ENCODE measurements at places on chromosomes 7 and 10. TPM values are rescaled to one million over a fixed set of nuclear protein-coding genes. Genes with fewer than 3 reads are reported as not detected.

The ICA1 gene
- 91.4 TPM for total RNA-seq

The NFE2L3 gene
- 2.8 TPM for total RNA-seq

The CRPPA gene
- total RNA-seq = 3.2 TPM

The GSTO1 gene
- total RNA-seq = 121 TPM

The SYNPO2L gene
- 0.13 TPM for total RNA-seq

The FGF8 gene
- total RNA-seq = 1.1 TPM

The REEP3 gene
- 26.1 TPM for total RNA-seq

The ITGA8 gene
- total RNA-seq = 0.51 TPM

DNA sequence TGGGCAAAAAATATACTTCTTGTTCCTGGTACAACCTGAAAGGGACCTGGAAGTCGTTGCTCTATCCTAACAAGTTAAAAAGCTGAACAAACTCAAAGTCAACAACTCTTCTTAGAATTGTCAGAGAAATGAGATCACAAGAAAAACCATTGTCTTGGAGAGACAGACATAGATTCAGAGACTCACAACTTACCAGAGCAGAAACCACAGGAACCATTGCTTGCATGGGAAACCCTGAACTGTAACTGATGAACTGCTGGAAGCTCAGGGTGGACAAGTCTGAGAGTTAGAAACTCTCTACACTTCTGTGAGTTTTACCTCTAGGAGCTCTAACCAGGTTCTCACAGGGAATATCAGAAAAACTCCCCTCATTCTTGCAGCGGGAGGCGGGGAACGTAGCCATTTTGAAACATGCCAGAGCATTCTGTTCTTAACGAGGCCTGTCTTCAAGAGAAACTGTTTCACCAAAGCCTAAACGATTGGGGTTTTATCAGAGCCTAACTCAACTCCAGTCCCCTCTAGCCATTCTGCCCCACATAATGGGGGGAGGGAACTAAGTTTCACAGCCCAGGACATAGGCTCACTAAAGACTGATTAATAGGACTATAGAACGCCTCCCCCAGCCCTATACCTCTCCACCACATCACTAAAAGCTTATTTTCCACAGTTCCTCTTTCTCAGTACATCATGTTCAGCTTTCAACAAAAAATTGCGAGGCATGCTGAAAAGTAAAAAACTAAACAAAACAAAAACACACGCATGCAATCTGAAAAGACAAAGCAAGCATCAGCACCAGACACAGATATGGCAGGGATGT, 12.0 kb upstream of the GSDME start:
- DNase-seq = no peak

- no peak for DNase-seq
These were observed 205.8 kb upstream of the HDAC9 start for GRCh38 chr7:18289788-18290187.

DNA sequence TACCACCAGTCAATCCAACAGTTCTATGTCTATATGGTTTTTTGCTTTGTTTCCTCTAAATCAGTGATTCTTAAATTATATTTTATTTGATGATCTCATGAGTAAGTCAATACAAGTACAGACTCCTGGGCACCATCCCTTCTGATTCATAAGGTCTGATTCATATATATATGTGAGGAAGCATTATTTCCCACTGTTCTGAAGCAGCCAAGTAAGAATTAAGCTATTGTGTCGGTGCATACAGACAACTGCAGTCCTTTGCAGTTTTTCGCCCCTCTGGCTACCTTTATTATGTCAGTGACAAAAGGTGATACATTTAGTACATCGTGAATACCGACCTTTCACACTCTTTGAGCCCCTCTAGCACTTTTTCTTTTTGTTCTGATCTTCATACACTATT, 1079.6 kb upstream of the C7orf33 start:
- DNase-seq = no peak

GRCh38 chr7:80450621-80451308, 61.1 kb downstream of the GNAT3 start:
- DNase-seq = no peak

DNA sequence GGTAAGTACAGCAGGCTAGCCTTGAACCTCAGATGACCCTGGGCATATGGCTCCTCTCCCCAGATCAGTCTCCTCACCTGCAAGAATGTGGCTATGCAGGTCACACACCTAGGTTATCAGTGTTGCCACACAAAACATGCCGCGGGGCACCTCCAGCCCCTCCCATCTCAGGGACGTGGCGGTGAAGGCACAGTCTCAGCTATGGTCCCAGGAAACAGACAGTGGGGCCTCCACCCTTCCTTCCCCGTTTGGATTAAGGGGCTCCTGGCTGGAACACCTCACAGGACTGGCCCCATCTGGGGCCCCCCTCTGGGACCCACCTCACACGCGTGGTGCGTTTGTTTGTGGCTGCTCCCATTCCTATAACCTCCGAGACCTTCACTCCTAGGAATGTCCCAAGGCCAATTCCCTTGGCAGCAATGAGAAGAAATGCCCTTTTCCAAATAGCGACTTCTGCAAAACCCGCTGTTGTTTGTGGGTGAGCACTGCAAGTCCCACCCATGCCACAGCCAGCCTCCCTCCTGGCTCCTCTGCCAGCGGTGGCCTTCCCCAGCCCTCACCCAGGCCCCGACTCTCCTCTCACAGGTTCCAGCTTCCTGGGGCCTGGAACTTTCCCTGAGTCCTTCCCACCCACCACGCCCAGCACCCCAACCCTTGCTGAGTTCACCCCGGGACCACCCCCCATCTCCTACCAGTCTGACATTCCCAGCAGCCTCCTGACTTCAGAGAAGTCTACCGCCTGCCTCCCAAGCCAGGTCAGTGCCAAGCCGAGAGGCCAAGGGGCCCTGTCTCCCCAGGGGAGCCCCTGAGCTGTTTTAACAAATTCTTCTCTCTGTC, 17.1 kb downstream of the ZMIZ2 start:
- no peak for DNase-seq

GRCh38 chr7:21579341-21580072, 36.7 kb downstream of the DNAH11 start:
- DNase-seq = no peak

- no peak for DNase-seq
These were observed 568.1 kb upstream of the FOXK1 start for GRCh38 chr7:4113976-4114375.

GRCh38 chr10:69468751-69469089, 17.5 kb downstream of the TSPAN15 start:
- DNase-seq = no peak

DNA sequence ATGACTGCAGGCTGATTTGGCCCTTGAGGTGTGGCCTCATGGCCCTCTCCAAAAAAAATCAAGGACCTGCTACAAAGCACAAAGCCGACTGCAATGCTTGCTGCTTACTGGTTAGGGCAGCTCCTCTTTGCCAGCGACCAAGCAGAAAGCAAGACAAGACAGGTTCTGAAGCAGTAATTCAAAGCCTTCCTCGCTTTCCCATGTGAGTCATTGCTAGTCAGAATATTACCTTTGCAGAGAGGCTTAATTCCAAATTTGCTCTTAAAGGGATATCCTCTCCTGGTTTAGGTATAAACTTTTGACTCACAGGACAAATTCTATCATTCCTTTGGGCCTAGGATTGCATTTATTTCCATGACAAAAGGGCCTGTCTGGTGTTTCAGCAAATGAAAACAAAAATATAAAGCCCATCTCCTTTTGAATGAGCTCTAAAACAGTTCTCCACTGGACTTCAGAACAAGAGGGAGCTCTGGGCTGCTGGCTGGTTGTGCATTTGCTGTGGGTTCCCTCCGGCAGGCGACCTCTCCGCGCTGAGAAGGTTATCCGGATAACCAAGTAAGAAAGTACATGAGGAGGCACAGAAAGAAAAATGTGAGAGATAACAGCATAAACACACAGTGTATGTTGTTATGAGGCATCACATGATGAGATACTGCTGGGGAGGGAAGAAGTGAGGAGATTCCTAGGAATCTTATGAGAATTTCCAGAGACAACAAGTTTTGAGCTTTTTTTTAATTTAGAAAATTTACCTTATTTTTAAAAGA, 90.8 kb downstream of the EGFR start:
- DNase-seq = no peak

DNA sequence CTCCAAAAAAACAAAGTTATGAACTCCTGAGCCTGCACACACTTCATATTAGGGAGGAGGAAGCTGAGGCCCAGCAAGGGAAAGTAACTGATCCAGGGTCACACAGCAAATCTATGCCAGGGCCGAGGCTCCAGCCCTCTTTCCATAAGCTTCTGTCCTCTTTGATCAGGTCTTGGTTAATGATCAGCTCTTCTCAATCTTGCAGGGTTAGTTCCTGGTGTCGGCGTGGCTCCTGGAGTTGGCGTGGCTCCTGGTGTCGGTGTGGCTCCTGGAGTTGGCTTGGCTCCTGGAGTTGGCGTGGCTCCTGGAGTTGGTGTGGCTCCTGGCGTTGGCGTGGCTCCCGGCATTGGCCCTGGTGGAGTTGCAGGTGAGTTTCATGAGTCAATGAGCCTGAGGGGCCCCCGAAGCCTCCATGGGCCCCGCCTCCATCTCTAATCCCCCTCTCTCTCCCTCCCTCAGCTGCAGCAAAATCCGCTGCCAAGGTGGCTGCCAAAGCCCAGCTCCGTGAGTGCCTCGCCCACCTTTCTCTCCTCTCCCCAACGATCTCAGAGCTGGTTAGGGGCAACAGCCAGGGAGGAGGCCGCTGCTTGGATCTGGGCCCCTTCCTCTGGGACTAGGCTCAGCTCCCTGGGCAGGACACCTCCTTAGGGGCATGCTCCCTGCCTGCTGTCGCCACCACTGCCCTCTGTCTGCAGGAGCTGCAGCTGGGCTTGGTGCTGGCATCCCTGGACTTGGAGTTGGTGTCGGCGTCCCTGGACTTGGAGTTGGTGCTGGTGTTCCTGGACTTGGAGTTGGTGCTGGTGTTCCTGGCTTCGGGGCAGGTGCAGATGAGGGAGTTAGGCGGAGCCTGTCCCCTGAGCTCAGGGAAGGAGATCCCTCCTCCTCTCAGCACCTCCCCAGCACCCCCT, 23.7 kb upstream of the LIMK1 start:
- no peak for DNase-seq

DNA sequence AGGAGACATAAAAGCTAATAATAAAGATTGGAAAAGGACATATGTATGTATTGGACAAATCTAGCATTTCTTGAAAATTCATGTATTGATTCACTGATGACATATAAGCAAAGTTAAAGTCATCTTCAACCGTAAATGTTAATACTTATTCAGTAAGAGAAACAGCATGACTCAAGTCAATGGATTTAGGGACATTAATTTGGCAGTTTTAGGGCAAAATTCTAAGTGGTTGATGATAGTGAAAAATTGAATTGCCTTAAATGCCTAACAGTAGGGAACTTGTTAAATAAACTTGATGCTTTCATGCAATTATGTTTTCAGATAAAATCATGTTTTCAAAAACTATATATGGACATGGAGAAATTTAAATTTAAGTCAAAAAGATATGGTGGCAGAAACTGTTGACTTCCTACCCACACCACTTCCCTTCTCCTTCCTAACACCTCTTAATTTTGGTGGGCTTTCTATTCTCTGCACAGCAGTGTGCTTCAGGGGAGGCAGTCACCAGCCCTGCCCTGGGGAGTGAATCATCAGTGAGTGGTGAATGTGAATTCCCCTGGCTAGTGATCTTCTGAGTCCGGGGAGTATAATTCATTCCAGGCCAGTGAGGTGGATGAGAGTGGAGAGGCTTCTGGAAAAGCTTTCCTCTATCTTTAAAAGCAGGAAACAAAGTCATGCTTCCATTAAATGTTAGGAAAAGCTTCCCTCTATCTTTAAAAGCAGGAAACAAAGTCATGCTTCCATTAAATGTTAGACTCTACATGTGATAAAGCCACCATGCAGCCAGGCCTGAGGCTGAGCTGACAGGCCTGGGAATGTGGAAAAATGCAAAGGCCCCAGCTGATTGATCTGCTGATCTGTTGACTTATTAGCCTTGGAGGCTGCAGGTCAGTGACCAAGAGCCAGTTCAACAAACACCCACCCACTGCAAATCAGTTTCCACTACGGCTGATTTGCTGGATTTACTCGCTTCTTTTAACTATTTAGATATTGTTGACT, 25.2 kb upstream of the ITGB1 start:
- DNase-seq = no peak

DNA sequence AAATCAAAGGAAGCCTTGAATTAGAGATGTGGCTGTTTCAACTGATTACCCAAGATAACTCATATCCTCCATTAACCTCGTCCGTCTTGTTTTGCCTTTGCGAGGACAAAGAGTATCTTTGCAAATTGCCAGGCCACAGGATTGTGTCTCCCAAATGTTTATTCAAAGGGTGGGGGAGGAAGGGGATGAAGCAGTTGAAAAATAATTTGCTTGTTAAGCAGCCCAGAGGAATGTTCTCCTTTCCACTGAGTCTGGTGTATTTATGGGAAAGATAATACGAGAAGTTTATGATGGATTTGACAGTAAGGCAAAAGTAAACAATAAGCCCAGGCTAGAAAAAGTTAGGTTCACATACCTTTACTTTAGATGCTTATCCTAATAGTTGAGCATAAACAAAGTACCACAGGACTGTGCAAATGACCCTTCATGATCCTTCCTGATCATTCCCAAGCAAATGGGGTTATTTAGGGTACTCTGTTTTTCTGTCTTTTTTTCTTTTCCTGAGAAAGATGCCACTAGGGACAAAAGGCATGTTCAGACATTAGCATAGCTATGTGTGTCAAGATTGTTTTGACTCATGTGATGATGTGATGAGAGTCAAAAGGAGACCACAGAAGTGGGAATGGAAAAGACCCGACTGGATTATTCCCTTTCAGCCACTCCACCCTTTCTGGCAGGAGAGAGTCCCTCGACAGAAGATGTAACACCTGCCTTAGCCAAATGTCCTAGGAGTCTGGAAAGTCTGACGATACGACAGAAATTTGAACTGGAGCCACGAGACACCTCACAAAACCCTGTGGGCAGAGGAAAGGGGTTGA, 243.0 kb upstream of the GLI3 start:
- no peak for DNase-seq

- DNase-seq = no peak
These were observed 98.7 kb downstream of the ITIH5 start for GRCh38 chr10:7567911-7568620.

DNA sequence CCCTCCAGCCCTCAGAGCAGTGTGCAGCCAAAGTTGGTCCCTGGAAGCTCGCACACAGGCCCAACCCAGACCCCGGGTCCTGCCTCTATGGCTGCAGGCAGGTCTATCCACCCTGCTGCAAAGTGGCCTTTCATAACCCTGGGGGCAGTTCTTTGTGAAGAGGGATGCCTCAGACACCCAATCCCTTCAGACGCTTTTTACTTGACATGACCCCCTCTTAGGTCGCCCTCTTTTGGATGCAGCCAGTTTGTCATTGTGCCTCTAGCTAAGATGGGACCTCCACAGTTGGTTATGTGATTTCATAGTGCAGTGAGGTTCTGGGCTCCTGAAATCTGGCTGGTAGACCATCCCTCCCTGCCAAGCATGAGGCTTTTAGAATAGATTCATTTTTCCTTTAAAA, 27.3 kb downstream of the SMKR1 start:
- DNase-seq = no peak

DNA sequence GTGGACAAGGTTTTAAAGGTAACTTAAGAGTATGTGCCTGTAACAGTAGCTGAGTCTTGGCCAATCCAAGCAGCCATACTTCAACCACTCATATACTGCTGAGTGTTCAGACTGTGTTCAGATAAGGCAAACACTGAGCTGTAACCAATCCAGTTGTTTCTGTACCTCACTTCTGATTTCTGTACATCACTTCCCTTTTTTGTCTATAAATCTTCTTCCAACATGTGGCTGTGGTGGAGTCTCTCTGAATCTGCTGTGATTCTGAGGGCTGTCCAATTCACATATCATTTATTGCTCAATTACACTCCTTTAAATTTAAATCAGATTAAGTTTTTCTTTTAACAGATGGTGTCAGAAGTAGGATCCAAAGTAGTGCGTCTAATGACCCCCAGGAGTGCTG, 149.5 kb upstream of the PHF14 start:
- no peak for DNase-seq

GRCh38 chr7:2864999-2865670, 21.0 kb upstream of the GNA12 start:
- peak; percentile 66 for DNase-seq

- peak; percentile 48 for DNase-seq
These were observed 61.2 kb downstream of the DNAJB6 start for GRCh38 chr7:157397731-157398691.

Measured in endothelial cell (in vitro differentiated cells).